HT1080 (cell line): ENCODE measurements at places on chromosomes 2 and 18. TPM values are rescaled to one million over a fixed set of nuclear protein-coding genes. Genes with fewer than 3 reads are reported as not detected.

MAB21L4 gene
- total RNA-seq: not detected in 2 replicates

SLC4A5 gene
- not detected in 2 replicates for total RNA-seq

CTAGE1 gene
- not detected in 2 replicates for total RNA-seq

COLEC11 gene
- 0.72 and 2.2 TPM in 2 replicates for total RNA-seq

AGXT gene
- not detected in 2 replicates for total RNA-seq

GRCh38 chr2:73292906-73293533 lies 328 bp downstream of the EGR4 start:
- no peak for DNase-seq

DNA sequence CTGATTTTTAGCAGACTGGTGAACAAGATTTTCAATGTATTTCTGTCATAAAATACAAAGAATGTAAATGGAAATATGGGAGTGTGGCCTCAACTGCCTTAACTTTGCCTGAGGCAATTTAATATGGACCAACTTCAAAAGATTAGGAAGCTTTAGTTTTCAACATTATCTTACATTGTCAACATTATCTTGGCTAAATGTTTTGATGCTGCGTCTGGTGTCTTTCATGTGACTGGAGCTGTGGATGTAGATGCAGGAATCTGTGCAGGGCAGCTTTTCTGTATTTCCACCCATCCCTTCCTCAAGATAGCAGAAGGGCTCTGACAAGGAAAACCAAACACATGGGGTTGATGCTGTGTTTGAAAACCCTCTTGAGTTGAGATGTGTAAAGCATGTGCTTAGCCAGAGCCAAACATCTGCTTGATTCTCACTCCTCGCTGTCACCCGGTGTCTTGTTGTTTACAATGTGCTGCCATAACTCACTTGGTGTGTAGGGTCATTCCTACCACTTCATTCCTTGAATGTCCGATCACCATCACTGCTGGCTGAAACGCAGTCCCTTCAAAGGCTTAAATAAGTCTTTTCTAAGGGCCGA lies 33.0 kb downstream of the COPS8 start:
- DNase-seq: no peak

DNA sequence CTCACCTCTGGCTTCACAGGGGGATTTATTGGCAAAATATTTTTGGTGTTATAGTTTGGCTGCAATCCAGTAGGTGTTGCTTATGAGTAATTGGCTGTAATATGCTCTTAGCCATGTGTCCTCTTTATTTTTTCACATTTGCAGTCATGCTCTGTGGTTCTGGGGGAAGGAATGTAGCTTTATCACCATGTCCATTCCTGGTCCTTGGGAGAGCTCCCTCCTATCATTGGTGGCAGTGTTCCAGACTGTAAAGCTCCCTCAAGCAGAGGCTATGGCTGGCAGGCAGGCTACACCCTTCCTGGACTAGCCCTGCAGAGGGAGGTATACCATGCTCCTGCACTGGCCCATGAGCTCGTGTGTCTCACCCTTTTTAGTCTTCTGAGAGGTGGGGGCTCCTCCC lies 120.0 kb upstream of the FSIP2 start:
- peak; percentile 52 for DNase-seq

DNA sequence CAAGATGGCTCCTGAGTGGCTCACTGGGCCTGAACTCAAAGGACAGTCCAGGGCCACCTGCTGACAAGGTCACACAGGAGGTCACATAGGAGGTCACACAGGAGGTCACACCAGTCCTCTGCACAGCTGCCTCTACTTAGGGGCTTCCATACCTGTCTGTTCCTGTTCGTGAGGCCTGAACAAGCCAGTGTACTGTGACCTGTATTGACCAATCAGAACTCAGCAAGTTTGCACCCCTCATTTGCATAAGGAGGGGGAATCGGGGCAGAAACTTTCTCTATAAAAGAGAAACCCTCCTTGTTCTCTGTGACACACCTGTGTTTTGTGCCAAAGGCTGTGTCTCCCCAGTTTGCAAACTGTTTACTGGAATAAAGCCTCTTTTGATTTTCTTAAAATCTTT lies 478.9 kb downstream of the EIPR1 start:
- no peak for DNase-seq

GRCh38 chr2:105496271-105496670 lies 97.4 kb upstream of the FHL2 start:
- DNase-seq: no peak

GRCh38 chr2:15200581-15200980 lies 360.6 kb downstream of the NBAS start:
- no peak for DNase-seq

DNA sequence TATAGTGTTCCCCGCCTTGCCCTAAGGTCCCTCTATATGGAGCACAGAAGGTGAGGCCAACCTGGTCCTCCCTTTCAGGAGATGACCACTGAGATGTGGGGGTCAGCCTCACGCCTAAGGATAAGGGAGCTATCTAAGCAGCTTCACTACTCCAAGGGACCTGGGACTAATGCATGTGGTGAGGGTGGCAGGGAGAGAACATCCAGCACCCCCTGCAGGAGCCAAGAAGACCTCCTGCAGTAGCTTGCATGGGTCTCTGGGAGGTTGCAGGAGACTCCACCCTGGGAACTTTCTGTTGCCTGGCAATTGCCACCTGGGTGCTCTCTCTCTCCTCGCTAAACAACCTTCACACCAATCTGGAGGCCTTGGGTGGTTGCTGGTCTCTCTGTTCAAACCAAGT lies 93.0 kb upstream of the KLHL29 start:
- no peak for DNase-seq

- DNase-seq: no peak
Measured at GRCh38 chr2:161321944-161322648, 13.9 kb downstream of the PSMD14 start.

DNA sequence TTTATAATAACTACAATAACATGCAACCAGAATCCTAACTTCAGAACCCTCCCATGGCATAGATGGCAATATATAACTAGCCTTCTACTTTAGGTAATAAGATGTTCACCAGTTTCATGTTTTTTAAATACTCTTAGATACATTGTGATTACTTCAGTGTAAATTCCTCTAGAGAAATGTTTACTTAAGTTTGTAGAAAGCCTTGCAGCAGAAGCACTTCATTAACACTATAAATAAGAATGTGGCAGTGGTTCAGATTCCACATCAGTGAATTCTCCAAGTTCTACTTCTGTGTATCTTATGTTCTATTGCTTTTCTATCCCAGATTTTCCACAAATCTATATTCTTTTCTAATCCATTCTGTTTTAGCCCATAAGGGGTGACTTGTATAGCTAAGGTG lies 1.2 kb upstream of the RAD51AP2 start:
- DNase-seq: no peak

GRCh38 chr2:168034616-168035015 lies 212.8 kb downstream of the STK39 start:
- DNase-seq: no peak

GRCh38 chr2:128617029-128617590 lies 298.4 kb upstream of the HS6ST1 start:
- no peak for DNase-seq

DNA sequence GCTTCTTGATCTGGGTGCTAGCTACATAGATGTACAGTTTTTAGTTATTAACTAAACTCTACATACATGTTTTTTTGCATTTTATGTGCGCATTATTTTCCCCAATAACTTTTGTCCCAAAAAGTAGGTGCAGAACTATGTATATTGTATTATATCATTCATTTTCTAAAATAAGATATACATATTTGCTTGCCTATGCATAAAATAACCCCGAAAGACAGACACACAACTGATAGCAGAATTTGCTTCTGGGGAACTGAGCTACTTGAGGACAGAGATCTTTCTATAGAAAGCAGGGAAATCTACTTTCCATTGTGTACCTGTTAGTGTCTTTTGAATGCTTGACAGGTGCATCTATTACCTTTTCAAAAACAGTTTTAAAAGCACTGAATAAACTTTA lies 88.9 kb upstream of the SIX3 start:
- DNase-seq: no peak

DNA sequence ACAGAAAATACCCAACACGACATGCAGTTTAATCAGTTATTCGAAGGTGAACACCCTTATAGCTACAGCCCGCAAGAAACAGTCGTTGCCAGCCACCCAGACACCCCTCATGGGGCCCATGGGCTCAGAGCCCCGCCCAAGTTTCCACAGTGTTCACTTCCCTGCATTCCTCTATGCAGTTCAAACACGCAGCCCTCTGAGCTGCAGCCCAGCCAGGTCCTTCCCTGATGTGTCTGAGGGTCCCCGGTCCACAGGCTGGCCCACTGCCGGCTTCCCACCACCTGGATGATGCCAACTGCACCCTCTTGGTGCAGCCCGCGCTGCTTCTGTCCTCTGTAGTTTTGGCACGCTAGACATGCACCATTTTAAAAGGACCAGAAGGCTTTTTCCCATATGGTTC lies 87.4 kb downstream of the ZNF516 start:
- DNase-seq: no peak

DNA sequence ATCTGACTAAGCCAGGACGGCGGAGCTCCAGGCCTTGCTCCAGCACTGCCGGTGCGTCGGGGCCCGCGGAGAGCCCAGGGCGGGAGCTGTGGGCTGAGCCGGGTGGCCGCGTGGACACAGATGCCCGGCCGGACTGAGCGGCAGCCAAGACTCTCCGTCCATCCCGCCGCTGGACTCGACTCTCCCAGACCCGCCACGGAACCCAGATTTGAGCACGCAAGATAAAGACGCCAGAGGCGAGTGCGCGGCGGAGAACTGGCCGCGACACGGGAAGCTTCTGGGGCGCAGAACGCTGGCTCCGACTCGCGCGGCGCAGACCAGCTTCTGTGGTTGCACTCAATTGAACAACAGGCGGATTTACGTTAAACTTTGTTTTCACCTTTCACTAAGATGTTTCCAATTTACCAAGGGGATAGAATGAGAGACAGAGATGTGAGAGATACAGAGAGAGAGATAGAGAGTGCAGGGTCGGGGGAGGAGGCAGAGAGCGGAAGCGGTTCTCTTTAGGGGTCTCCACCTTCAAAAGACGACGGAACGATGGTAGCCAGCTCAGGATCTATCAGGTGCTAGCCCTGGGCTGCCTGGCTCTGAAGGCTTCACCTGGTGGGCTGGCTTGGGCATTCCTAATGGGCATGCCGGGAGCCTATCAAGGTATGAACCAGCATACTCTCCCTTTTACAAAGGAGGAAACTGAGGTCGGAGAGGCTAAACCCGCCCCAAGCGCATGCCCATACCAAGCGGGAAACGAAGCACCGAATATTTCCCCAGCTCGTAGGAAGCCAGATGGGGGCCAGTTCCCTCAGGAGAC lies 10.4 kb upstream of the EN1 start:
- DNase-seq: no peak

DNA sequence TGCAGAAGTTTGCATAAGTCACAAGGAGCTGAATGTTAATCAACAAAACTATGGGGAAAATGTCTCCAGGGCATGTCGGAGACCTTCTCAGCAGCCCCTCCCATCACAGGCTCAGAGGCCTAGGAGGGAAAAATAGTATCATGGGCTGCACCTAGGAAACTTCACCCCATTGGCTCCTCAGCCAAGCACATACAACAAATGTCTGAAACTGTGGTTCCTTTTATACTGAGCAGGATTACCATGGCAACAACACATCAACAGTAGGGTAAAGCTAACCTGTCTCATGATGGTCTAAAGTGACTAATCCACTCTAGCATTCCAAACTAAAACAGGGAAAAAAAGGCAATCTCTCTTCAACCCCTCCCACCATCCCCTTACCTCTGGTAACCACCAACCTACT lies 3.2 kb upstream of the NEMP2 start:
- DNase-seq: peak; percentile 54

DNA sequence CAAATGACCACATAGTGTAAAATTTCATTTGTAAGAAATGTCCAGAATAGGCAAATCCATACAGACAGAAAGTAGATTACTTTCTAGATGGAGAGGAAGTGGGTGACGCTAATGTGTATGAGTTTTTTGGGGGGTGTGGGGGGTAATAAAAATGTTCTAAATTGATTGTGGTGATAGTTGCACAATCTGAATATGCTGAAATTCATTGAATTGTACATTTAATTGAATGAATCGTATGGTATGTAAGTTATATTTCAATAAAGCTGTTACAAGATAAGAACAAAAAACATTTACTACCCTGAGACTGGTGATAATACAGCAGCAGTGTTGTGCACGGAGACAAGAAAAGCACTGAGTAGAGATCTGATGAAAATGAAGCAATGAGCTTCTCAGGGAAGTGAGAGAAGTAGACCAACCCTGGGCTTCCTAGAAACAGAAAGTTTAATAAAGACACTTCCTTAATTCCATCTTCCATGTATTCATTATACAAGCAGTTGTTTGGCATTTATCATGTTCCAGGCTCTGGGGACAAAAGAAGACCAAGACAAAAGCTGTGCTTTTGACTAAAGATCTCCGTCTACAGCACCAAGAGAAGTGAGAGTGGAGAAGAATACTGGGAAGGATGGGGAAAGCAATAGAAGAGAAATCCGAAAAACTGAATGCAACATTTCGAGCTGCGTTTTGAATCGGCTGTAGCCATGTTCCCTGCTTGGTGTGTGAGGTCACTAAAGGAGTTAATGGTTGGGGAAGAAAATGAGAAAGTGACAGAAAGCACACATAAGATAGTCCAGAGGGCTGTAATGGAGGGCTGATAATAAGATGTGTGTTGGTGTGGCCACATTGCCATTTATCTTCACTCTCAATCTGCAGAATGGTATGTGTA lies 1.8 kb upstream of the PDE11A start:
- DNase-seq: peak; percentile 63

- peak; percentile 88 for DNase-seq
Measured at GRCh38 chr2:113078350-113078839, 10.6 kb downstream of the IL1F10 start.

DNA sequence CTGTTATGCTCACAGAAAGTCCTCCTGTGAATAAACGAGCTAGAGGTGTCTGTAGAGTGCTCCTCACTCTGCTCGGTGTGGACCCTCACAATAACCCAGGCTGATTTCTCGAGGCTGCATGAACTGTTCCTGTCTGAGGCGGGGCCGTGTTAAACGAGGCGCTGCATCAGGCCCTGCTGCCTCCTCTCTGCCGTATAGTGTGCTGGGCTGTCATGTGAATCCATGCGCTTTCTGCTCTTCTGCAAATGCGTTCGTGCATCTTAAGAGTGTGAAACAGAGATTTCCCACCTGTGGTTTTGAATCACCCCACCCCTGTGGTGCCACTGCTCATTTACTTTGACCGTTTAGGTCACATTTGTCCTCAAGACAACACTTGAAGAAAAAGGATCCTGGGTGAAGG lies 26.2 kb downstream of the TRAF3IP1 start:
- DNase-seq: no peak

GRCh38 chr2:151918308-151918707 lies 90.1 kb upstream of the ARL5A start:
- DNase-seq: no peak
